Pons (tissue), 1 donor: ENCODE measurements at places on chromosomes 7 and 10.

DNA sequence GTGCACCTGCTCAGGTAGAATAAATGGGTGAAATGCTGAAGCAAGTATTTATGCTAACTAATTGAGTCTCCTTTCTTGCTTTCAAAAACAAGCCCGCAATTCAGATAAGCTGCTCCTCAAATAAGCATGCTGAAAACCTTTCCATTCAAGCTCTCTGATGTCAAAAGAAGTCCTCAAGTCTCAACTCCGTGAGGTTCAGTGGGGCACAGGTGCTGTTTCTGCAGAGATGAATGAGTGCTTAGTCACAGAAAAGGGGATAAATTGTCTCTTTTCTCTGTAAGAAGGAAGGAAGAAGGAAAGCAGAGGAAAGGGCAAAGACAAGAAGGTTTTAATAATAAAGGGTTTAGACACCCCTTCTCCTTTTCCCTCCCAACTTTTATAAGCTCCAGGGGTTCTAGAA is 229.8 kb upstream of the NPY start:
- DNase-seq: no peak

- no peak for DNase-seq
Observed at GRCh38 chr10:10830293-10830986, 187.2 kb upstream of the CELF2 start.

DNA sequence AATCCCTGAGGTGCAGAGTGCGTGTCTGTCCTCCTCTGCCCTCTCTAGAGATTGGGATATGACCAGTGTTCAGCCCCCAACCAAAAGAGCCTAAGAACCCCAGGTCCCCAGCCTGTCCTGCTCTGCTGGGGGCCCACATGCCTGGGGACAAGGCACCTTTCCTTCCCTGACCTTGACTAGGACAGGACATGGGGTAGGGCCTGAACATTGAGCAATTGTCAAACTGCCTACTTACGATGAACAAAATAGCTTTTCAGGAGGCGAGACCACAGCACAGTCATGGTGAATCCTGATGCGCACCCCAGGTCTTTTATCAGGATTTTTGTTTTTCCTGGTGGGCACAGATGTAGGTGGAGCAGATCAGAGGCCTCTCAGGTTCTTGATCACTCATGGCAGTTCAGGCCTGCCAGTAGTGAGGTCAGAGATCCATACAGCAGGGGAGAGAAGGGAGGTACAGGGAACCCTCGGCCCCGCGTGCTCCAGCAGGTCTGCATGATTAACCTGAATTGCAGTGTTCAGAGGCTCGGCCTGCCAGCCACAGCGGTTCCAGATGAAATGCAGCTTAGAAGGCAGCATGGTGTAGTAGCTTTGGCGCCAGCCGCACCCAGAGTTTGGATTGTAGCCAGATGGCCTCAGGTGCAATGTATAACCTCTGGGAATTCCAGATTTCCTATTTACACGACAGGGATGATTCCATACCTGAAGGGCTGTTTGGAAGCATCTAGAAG is 191.3 kb downstream of the CUX1 start:
- no peak for DNase-seq

DNA sequence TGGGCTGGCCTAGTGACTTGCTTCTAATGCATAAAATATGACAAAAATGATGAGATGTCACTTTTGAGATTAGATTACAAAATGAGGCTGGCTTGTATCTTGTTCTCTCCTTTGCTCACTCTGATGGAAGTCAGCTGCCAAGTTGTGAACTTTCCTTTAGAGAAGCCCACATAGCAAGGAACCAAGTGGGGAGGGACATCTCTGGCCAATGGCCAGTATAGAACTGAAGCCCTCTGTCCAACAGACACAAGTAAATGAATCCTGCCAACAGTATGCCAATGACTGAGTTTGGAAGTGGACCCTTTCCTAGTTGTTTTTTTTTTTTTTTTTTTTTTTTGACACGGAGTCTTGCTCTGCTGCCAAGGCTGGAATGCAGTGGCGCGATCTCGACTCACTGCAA is 3.3 kb downstream of the ZC3HC1 start:
- DNase-seq: no peak

DNA sequence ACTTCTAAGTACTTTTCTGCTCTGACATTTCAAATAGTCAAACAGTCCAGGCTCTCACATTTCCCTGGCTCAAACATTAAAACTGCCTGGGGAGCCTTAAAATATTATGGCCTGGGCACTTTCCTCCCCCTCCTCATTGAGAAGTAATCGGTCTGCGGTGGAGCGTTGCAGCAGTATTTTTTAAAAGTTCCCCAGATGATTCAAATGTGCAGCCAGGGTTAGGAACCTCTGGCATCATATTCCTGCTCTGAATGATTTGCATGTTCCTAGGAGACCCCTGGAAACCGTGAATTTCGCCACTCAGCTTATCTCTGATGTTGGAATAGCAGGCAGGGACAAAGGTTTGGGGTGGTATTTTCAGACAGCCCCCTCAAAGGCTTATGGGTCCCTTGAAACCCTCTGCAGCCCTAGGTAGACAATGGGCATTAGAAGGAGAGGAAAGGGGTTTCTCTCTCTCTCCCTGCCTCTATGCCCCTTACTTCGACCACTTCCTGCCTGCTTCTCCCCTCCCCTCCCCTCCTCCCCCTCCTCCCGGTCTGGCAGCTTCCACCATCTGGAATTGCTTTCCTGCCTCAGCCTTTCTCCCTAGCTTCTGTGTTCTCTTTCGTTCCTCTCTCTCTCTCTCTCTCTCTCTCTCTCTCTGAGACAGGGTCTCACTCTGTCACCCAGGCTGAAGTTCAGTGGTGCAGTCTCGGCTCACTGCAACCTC is 622.2 kb downstream of the GALNT17 start:
- DNase-seq: no peak

GRCh38 chr7:148391591-148391990 is 199.0 kb upstream of the C7orf33 start:
- no peak for DNase-seq

GRCh38 chr7:2191016-2191415 is 41.7 kb downstream of the MAD1L1 start:
- DNase-seq: no peak

- DNase-seq: no peak
Observed at GRCh38 chr10:121159670-121160069, 308.5 kb downstream of the WDR11 start.

GRCh38 chr7:25437308-25437707 is 209.0 kb upstream of the NPVF start:
- DNase-seq: no peak

- no peak for DNase-seq
Observed at GRCh38 chr10:13960603-13961002, 370.1 kb downstream of the FRMD4A start.

DNA sequence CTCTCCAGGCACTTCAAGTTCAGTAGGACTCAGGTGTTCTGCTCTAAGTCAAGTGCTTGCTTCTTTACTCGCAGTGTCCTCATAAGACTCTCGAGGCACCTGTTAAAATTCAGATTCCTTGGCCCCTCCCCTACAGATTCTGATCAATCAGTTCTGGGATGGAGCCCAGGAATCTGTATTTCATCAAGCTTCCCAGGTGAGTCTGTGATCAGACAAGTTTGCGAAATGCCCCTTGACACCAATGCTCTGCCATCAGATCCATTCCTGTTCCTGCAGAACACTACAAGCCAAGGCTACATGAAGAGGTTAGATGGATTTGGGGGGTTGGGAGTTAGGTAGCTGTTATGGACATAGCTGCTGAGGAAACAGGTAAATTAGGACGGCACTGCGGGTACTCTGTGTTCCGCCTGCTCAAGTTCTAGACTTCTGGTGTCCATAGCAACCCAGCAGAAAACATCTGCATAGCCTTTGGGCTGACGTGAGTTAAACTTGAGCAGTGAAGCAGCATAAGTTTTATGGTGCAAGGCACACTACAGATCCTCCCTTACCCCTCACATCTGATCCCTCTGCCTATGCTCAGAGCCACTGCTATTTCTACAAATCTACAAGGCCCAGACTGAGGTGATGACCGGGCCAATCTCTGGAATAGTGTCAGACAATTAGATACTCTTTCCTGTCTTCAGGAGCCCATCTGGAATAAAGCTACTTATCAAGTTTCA is 6.8 kb upstream of the NCOA4 start:
- DNase-seq: no peak

DNA sequence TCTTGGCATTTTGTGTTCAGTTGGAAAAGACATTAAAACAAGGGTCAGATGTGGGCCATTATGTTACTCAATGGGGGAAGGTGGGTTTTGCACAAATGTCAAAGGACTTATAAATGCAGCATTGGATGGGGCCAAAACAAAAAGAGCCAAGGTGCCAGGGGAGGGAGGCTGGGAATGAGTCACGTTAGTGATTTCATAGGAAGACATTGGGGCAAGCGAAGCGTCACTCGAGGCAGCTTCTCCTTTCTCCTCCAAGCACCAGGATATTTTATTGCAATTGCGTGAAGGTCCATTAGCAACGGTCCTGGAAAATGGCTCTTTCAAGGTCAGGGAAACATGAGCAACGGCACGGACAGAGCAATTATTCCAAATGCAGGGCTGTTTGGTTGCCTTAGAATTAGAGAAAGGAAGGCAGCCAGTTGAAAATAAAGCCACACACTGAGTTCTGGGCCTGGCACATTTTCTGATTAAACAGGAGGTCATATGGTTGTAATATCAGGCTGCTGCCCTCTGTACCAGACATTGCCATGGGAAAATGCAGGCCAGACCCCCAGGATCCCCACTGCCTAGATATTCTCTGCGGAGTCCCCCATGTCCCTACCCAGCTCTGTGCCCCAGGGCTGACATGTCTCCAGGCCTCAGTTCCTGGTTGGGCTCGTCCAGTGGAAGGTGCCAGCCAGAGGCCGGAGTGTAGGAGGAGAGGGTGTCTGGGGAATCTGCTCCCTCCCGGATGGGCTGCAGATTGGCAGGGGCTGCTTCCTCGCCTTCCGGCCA is 63.3 kb upstream of the NANOS1 start:
- DNase-seq: no peak

DNA sequence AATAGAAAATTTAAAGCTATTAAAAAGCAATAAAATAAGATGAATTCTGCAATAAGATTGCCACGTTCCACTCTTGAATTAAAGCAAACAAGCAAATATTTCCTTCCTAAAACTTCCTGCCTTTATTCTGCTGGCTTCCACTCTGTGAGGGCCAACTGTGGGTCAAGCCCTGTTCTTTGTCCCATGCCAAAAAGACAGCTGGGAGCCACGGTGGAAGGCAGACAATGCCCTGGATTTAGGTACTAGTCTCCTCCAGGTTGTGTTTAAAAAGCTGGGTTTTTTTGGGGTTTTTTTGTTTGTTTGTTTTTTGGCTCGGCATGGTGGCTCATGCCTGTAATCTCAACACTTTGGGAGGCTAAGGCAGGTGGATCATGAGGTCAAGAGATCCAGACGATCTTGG is 39.1 kb downstream of the LRRTM3 start:
- no peak for DNase-seq

DNA sequence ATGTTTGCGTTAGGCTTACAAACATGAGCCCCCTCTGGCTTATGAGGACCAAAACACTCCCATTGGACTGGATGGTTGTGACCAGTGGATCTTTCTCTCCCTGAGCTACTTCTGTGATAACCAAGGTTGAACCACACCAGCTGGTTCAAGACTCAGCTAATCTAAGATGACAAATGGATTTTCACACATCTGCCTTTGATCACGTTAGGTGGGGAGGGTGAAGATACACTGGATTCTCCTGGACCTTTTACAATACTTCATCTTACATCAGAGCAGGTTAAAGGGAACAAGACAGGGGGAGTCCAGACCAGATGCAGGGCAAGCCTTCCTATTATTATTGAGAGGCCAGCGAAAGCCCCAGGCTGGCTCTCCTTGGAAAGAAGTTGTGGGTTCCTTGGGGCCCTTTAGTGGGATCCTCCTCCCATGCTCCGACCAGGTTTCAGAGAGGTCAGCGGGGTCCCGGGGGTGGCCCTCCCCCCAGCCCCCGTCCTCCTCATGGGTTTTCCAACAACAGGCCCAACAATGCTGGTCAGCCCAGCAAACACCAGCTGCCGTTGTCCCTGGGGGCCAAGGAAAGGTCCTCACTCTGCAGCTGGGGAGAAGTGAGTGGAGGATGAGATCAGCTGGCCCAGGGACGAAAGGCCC is 2.8 kb downstream of the GFRA1 start:
- no peak for DNase-seq

GRCh38 chr7:1123715-1124114 is 35.8 kb downstream of the GPER1 start:
- peak; percentile 64 for DNase-seq

DNA sequence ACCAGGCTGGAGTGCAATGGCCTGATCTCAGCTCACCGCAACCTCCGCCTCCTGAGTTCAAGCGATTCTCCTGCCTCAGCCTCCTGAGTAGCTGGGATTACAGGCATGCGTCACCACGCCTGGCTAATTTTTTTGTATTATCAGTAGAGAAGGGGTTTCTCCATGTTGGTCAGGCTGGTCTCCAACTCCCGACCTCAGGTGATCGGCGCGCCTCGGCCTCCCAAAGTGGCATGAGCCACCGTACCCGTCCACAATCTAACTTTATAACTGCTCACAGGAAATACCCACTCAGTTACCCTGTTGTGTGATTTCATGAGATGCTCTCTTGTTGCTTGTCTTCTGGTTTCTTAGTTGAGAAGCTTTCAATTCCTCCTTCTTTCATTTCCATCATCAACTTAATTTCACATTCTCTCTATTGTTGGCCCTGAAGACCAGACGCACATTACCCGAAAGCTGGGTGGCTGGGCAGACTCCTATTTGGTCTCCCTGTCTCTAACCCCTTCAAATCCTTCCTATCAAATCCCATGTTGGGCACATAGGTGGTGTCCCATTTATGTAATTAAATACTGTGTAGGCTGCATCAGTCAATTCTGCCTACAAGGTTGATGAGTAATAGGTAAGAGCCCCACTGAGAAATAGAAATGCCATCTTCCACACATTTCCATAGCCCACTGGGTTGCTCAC is 1.1 kb upstream of the GSTO2 start:
- no peak for DNase-seq

- no peak for DNase-seq
Observed at GRCh38 chr7:15043931-15044330, 141.4 kb upstream of the DGKB start.

- no peak for DNase-seq
Observed at GRCh38 chr10:516764-517163, 172.7 kb downstream of the DIP2C start.

DNA sequence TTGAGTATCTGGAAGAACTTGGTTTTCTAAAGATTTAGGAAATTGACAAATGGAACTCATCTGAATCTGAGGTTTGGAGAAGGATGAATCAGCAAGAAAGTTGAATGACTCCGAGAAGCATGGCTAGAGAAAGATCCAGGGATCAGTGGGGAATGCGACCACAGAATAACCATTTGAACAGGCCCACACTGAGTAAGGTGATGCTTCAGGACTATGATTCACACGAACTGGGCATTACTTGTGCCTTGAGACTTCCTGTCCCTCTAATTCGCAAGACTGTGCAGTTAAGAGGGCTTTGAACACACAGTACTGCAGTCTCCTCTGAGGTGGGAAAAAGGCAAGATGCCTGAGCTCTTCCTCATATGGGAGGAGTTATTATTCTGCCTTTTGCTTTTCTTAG is 395.5 kb upstream of the POM121L12 start:
- no peak for DNase-seq

- DNase-seq: no peak
Observed at GRCh38 chr7:120703585-120704240, 154.2 kb downstream of the TSPAN12 start.

DNA sequence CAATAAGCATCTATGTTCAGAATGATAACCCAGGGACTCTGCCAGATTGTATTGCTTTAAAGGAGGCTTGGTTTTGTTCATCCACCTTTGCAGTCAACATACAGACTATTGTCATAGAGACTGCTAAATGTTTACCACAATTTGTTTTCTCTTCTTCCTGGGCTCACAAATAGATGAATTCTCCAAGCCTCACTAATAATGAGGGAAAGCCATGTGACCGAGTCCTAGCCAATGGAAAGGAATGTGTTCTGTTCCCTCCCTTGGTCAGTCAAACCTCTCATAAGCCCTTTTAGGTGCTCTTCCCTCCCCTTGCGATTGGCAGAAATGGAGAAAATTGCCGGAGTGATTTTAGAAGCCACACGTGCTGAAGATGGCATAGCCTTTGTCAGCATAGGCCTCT is 136.9 kb downstream of the RTKN2 start:
- no peak for DNase-seq
